Fibroblast of the conjunctiva (primary cell): ENCODE measurements at places on chromosomes 3 and 15.

DNA sequence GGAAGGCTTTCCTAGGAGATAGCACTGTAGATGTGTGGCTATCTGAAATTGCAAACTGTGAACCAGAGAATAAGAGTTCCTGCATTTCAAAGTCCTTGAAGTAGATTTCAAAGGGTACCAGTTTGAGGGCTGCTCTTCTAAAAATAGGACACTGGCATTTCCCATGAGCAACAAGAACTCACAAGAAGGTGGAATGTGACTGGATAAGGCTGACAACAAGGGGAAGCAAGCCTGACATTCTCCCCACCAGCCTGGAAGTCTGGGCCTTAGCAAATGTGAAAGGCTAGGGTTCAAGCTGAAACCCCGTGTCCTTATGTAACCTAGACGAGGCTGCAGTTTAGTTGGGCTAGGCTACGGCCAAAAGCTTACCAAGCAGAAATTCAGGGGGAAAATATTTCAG lies 18.7 kb upstream of the TJP1 start:
- DNase-seq = no peak

DNA sequence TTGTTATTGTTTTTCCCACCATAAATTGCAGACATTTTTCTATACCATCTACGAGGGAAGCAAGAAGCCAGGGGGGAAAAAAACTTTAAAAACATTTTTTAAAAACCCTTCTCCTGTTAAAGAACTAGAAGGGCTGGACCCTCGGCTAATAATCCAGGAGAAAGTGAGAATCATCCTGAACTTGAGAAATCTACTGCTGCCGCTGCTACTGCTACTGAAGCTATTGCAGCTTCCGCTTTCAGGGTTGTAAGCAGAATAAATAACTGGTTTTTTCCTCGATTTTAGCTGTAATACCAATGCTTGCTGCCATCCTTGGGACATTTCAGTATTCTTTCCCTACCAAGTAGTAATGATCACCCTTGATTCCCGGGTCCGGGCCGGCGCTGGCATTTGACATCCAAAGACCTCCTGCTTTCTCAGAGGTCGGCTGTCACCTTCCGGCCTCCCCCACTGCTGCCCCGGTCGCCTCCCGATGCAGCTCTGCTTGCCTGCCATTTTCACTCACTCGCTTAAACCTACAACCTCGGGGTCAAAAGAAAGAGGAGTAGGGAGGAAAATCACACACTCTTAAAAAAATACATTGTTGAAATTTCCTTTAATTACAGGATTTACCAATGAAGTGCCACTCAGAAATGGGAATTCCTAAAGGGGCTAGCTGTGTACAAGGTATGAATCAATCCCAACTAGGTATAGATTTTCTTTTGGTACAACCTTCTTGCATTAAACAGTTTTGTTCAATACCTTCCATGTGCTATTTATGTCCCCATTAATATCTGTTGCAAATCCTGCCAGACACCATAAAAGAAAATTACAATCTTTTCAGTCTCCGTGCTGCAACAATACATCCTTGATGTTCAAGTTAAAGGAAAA lies 674 bp upstream of the MECOM start:
- no peak for DNase-seq

GRCh38 chr3:38573556-38573955 lies 75.9 kb downstream of the SCN5A start:
- no peak for DNase-seq

DNA sequence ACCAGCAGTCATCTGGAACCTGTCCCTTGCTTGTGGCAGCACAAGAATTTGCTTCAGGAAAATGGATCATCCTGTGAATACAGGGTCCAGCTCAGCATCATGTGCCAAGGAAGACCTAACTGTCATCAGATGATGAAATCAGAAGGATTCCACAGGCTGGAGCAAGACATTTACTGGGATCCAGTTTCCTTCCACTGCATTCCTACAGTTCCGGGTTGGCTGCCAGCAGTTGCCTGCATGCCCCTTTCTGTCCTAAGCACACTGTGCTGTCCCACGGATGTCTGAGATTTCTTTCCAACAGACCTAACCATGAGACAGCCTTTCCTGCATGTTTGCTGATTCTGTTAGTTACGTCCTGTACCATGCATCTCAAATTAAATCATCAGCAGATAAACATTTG lies 140.7 kb downstream of the IMPG2 start:
- no peak for DNase-seq

DNA sequence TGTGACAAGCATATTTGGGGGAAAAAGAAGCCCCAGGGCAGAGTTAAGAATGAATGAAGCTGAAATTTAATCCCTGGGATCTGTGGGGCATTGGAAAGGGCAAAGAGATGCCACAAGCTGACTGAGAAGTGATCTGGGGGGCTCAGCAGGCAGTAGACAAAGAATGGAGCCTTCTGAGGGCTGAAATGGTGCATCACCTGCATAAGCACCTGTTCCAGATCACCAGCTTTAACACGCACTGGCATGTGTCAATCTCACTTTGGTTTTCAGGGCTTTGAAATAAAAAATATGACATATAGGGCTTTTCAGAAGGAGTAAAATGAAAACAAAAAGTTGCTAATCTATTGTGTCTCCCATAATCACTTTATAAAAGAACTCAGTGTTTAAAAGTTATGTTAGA lies 210.8 kb upstream of the ARHGEF26 start:
- DNase-seq = no peak

- DNase-seq = peak; percentile 21
These were observed 693 bp downstream of the CD200 start for GRCh38 chr3:112333381-112334317.

- DNase-seq = no peak
These were observed 555.6 kb upstream of the RGMA start for GRCh38 chr15:93644595-93644994.
